Ureter (tissue), 1 donor: ENCODE measurements at places on chromosomes 13 and 19.
A peak's percentile ranks its signal among the peaks of the same experiment; 100 is the strongest.

GRCh38 chr13:26660185-26660584 is 100.4 kb downstream of the GPR12 start:
- no peak for DNase-seq

DNA sequence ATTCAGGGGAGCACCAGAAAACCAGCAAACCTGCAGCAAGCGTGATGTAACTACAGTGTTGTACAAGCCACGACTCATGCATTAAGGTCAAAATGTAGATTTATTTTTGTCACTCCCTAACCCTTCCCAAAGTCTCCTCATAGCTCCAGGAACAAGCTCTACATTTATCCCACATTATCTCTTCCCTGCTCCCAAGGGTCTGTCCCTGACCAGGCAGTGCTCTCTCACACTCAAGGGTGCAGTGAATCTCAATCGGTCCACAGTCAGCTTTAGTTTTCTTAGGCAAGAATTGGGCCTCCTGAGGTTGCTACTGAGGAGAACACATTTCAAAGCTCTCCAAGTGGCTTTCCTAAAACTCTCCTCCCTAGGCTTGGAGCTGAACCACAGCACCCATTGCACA is 219.4 kb downstream of the NHLRC3 start:
- no peak for DNase-seq

- no peak for DNase-seq
These were observed 10.6 kb upstream of the ZNF358 start for GRCh38 chr19:7505288-7505681.

- DNase-seq: peak; percentile 92
These were observed at the start of gene ZNF30 for GRCh38 chr19:34926685-34927375. ZNF30 (plus strand) TSS chr19:34926903; CDS start chr19:34929948, 3,045 bp downstream.

DNA sequence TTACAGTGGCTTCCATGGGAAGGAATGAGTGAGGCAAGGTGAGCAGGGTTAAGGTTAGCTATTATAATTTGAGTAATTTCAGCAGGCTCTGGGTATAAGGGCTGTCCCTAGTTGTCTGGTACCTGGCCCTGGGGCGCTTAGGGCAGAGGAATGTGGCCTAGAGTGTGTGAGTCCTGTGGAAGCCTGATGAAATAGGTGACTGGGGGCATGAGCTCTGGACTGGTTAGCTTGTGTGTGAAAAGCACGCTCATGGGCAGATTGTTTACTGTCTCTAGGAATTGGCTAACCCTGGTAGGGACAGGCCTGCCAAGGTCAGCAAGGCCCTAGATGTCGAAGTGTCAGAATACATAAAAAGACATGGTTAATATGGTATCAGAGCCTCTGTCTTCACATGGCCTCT is 42.5 kb downstream of the SPRYD7 start:
- DNase-seq: no peak

DNA sequence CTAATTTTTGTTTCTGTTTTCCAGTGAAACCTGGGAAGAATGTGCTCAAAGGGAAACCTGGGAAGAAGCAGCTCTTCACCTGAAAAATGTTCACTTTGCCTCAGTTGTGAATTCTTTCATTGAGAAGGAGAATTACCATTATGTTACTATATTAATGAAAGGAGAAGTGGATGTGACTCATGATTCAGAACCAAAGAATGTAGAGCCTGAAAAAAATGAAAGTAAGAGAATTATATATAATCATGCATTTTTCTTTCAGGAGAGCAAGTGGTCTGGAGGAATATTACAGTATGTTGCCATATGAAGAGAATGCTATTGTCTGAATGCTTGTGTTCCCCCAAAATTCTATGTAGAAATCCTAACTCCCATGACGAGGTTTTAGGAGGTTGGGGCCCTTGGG is 3.4 kb downstream of the NUDT15 start:
- no peak for DNase-seq
